Left ventricle myocardium superior (tissue), 1 donor: ENCODE measurements at places on chromosomes 6 and 20. TPM values are rescaled to one million over a fixed set of nuclear protein-coding genes. Genes with fewer than 3 reads are reported as not detected.

C6orf52 gene
- total RNA-seq, result not detected

EMILIN3 gene
- 4.3 TPM for total RNA-seq

- DNase-seq, result no peak
These were observed 141.7 kb downstream of the ADGRG6 start for GRCh38 chr6:142443532-142443931.

- no peak for DNase-seq
These were observed 57.6 kb upstream of the TIAM2 start for GRCh38 chr6:154937306-154938220.

DNA sequence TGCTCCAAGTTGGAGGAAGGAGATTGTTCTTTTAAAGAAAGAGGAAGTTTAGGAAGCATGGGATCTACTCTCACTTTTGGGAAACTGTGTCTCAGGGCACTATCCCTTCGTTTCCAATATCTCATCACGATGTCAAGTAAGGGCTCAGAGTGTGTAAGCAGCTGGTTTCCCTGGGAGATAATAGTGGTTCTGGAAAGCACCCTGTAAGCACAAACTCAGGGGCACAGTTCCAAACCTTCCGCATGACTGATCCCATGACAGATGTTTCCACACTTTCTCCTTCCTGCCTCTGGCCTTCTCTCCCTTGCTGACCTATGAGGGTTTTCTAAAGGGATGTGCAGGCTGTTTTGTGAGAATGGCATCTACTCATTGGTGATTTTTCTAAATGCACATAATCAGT is 33.9 kb downstream of the ADTRP start:
- peak; percentile 49 for DNase-seq

DNA sequence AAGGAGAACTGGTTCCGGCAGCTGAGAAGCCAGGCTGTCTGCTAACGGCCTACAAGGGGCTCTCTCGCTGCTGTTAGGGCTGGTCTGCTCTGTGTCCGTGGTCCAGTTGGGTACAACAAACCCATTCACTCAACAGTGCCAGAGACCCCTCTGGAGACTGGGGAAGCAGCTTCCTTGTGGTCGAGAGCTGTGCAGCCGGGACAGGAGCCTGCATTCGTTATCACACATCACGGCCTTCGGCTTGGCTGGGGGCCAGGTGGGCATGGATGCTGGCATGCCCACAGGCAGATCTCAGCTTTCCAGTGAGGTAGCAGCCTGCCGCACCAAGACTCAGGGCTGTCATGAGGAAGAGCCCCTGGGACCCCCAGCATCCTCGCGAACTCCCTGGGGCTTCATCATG is 124.7 kb downstream of the PREX1 start:
- DNase-seq, result peak; percentile 76

GRCh38 chr6:115969207-115969929 is 91.3 kb downstream of the FRK start:
- DNase-seq, result no peak

DNA sequence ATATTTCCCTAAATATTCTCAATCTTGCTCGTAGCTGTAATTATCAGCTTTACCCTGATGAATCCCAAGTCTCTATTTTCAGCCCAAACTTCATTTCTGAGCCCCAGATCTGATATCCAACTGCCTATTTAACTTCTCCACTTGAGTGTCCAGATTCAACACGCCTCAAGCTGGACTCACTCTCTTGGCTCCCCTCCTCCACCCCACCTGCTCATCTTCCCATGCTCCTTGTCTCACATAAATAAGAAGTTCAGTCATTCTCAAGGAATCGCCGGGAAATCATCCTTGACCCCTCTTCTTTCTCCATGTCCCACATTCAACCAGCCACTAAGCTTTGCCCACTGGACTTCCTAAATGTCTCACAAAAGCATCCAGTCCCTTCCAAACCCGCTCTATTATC is 89.9 kb upstream of the STMND1 start:
- DNase-seq, result no peak

DNA sequence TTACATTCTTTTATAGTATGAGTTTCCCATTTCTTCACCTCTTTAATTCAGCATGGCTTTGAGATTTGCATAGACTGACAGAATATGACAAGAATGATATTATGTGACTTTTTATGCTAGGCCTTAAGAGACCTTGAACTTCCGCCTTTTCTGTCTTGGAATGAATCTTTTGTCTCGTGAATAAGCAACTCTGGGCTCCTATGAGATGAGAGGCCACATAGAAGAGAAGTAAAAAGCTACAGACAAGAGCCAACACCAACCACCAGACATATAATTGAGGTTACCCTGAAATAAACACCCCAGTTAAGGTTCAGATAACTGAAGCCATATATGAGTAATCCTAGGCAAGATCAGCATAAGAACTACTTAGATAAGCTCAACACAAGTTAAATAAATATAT is 600.8 kb downstream of the MEI4 start:
- DNase-seq, result no peak

DNA sequence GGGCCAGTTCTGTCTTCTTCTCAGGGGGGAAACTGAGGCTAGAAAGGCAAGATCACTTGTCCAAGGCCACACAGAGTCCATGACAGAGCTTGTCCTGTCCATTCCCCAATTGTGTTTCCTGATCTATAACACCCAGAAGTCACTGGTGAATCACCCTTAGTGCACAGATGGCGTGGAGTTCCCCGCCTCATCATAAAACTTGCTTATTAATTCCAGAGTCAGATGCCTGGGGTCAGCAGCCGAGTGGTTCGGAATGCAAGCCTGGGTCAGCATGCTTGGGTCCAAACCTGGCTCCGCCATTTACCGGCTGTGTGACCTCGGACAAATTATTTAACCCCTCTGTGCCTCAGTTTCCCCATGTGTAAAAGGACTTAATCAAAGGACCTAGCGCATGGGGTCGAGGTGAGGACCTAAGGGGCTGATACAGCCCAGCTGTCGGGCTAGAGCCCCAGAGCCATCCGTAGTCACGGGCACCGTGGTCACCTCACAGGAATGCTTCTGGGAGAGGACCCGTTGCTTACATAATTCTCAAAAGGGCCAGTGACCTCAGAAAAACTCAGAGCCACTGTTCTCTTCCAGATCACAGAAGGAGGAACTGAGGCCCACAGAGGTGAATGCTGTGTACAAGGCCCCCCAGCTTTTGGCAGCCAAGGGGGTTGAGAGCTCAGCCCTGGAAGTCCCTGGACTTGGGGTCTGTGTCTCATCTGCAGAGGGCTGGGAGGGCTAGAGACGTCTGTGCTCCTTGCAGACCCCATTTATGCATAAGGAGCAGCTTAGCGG is 1.4 kb upstream of the ZBP1 start:
- DNase-seq, result no peak
